Stimulated activated CD8-positive, alpha-beta memory T cell treated with anti-CD3 and anti-CD28 coated beads, Interleukin-7, amount 100 ng/mL, for 4 hours (primary cell): ENCODE measurements at places on chromosomes 2 and 18.

DNA sequence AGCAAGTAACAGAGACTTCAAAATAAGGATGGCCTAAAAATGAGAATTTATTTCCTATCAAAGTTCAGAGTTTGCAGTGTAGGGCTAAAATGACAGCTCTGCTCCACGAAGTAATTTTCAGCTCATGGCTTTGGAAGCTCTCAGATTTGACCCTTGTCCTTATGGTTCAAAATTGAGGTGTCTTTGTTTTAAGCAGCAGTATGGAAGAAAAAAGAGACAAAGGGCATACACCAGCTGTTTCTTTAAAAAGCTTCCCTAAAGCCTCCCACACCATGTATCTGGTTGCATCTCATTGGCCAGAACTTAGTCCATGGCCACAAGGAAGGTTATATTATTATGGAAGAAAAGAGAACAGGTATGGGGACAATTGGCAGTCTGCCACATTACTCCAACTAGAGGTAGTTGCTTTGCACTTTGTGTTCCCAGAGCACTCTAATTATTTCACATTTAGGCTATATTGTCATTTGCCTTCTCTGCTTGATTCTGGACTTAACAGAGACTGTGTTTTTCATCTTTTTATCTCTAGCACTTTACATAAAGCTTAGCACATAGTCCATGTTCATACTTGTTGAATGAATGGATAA, 180.4 kb downstream of the MCFD2 start:
- no peak for DNase-seq

- no peak for DNase-seq
These were observed 35.4 kb downstream of the MBP start for GRCh38 chr18:77096936-77097886.

GRCh38 chr2:23944527-23944926, 4.3 kb downstream of the UBXN2A start:
- DNase-seq, result no peak

- DNase-seq, result no peak
These were observed 218.8 kb upstream of the RAB6C start for GRCh38 chr2:129760669-129761068.

DNA sequence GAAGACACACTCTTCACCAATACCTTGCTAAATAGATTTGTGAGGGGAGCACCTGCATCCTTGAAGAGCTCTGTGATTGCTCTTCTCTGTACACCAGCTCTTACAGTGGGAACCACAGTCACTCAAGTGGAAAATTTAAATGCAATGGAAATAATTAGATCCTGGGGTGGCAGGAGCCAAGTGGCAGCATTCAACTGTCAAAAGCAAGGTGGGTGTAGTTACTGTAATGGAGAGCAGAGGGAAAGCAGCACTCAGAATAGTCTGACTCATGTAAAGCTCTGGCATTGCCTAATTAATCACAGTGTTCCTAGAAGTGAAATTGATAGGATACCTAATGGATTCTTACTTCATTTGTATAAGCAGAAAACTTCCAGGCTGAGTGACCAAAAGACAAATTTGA, 245.8 kb downstream of the KCNE4 start:
- DNase-seq, result no peak

DNA sequence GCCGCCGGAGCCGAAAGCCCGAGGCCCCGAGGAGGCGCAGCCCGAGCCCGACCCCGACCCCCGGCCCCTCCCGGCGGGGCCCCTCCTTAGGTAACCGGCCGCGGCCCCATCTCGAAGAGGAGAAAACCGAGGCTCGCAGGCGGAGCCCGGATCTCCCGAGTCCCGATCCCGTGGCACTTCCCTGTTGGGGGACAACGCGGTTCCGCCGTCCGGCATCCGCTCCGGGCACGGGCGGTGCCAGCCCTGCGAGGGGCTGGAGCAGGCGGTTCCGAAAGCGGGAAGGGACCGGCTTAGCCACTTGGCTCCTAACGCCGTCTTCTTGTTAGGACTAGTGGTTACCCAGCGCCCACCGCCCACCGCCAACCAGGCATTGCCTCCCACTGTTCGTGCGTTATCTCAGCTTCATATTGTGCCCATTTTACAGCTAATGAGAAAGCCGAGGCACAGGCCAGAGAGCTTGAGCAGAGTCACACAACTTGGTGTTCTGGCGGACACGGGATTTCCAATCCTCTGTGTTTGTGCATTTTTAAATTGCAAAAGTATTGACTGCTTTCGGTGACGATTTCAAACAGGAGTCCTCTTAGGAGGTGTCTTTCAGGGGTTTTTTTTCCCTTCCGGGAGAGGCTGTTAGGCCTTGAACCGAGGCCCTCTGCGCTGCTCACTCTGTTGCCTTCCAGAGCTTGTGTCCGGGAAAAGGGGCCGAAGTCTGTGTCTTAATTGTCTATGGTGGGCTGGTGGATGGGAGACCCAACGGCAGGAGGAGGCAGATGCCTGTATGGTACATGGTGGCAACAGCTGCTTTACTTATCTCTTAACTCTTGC, 562 bp downstream of the CENPA start:
- DNase-seq, result no peak

- no peak for DNase-seq
These were observed 65.1 kb downstream of the SMIM21 start for GRCh38 chr18:75362435-75362834.

- DNase-seq, result no peak
These were observed 227.3 kb upstream of the TANK start for GRCh38 chr2:160932960-160933359.

DNA sequence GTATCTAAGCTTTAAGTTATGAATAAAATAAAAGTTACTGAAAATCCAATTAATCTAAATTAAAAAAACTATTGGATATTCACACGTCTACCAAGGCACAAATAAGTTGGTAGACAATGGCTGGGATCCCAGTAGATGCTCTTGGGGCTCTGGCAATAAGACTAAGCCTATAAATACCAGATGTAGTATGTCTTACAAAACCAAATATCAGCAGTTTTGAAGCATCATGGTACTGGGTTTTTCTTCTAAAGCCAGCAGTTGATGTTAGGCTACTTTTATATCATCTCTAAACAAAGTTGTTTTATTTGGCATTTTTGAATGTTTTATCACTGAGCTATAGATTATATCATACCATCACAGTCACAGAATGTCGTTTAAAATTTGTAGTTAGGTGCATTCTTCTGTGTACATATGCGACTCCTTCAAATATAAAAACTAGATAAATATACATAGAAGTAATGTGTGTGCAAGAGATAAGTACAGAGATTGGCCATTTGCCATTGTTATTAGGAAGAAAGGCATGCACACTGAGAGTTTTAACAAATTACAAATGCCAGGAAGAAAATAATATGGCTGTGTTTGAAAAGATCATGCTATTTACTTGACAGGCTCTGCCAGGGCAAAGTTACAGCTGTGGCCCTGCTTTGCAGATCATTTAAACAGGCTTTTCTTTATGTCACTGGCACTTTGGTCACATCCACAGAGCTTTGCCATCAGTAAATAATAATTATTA, 21.6 kb upstream of the TMEM17 start:
- no peak for DNase-seq

DNA sequence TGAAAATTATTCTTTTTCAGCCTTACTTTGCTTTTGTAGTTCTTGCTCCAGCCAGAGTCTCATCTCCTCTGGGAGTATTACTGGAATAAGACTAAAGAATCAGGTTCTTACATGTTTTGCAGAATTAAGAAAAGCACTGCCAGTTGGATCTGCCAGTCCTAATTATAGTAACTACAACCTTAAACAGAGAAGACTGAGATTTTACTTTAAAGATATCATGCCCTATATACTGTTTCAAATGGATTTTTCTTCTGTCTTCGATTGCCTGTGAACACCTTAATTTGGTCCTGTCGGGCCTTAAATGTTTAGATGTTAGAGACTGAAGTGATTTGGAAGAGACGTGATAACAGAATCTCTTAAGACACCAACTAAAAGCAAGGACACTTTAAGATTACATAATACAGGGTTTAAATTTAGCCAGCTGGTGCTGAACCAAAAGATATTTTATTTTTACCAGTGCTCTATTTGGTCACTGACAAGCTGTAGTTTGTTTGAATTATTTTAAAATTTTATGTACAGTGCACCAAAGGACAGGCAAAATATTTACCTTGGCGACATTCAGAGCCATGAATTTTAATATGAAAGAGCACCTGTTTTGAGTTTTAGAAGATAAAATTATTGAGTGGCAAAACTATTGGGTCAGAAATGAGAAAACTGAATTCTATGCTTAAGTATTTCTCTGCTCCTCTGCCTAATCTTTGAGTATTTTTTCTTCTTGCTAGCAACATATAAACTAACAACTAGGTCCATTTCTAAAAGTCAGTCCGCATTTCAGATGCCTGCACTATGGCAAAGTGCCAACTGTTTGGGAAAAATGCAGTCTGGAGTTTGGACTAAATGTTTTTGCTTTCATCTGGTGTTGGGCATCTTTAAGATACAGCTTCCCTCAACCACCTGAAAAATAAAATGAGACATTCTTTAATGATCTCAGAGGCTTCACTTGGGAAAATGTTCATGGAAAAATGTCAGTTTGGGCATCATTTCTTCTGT, 300.0 kb downstream of the XIRP2 start:
- no peak for DNase-seq

- DNase-seq, result no peak
These were observed 174.9 kb downstream of the EPHA4 start for GRCh38 chr2:221397187-221397586.

DNA sequence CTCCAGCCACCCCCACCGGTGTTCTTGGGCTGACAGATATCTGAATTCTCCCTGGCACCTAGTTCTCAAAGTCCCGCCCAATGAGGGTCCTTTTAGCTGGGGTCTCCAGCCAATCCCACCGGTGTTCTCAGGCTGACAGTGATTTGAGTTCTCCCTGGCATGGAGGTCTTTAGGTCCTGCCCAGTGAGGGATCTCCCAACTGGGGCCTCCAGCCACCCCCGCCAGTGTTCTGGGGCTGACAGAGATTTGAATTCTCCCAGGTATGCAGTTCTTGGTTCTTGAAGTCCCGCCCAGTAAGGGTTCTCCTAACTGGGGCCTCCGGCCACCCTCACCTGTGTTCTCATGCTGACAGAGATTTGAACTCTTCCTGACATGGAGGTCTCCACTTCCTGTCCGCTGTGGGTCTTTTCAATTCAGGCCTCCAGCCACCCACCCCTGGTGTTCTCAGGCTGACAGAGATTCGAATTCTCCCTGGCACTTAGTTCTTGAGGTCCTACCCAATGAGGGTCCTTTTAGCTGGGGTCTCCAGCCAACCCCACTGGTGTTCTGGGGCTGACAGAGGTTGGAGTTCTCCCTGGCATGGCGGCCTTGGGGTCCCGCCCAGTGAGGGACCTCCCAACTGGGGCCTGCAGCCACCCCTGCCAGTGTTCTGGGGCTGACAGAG, 154.6 kb downstream of the ANKRD36 start:
- DNase-seq, result no peak

GRCh38 chr2:141641462-141641861, 489.4 kb downstream of the LRP1B start:
- DNase-seq, result no peak

DNA sequence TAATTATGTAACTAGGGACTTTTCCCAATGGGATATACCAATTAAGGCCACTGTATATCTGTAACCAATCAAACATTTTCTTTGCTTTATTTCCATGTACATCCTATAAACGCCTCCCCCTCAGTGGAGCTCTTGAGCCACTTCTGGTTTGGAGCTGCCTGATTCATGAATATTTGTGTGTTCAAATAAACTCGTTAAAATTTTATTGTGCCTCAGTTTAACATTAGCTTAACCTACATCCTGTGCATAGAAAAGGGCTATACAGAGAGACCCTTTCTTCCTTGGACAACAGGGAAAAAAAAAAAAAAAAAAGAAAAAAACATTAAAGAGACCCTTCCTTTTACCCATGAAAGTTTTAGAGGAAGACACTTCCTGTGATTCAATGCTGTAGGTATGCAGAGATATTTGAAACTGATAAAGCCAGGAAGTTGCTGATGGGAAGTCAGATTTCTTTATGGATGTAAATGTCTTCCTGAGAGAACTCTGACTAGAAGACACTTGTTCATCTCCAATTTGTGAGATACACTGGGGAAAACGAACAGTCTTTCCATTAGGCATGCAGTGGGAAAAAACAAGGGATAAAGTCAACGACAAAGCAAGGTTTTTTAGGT, 614.6 kb upstream of the SOX11 start:
- no peak for DNase-seq

DNA sequence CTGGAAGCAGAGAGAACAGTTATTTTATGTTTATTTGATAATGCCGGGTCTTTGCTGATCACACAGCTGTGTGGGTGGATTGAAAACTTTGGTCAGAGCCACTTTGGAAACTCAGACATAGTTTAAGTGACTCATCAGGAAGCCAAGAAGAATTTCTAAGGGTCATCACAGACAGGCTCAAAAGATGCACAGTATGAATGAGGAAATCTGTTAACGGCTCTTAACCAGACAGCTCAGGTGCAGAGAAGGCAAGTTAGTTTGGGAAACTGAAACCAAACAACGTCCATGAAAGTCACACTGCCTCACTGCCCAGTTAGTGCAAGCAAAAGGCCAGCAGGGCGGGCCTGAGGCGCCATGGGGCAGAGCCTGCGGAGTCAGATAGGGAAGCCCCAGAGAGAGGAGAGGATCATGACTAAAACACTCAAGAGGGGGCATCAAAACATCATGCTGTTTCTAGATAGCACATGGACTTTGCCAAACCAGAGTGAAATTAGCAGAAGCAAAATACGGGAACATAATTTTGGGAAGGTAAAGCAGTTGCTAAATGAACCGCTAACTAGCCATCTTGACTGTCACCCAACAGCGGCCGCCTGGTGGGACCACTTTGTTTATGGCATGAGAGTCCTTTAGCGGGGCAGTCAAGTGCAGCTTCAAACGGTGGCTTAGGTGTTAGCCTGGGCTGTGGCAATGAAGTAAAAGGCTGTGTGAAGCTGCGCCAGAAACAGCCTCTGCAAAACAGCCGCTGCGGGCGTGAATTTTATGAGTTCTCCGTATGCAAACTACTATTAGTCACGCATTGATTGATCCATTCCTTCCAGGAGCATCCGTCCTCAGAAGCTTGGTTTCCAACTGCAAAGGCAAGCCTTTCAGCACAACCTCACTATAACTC, 101.2 kb downstream of the KCTD18 start:
- no peak for DNase-seq

DNA sequence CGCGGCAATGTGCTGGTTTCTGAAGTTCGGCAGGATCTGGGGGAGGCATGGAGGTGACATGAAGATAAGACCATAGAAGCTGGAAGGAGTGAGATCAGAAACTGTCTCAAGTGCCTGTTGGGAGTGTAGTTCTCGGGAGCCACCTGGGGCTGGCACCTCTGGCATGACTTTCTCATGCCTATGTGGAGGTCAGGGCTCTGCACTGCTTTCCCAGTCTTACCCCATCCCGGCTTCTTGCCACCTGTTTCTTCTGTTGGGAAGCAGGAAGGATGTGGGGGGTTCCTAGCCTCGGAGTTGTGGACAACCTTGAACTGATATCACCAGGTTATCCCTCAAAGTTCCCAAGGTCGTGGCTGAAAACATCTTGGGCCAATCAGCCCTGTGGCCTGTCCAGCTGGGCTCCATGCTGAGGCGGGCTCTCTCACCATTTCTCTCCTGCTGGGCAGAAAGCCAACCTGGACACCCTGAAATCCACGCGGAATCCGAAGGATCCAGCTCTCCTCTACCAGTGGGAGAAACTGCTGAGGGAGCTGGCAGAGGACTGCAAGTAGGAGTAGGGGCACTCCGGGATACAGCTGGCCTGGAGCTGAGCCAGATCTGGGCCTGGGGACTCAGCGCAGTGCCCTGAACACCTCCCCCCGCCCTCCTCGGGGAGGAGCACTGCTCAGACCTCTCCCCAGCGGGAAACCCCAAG, 42.5 kb downstream of the FER1L5 start:
- no peak for DNase-seq
